Suppressor macrophage (primary cell): ENCODE measurements at places on chromosomes 6 and 20.

DNA sequence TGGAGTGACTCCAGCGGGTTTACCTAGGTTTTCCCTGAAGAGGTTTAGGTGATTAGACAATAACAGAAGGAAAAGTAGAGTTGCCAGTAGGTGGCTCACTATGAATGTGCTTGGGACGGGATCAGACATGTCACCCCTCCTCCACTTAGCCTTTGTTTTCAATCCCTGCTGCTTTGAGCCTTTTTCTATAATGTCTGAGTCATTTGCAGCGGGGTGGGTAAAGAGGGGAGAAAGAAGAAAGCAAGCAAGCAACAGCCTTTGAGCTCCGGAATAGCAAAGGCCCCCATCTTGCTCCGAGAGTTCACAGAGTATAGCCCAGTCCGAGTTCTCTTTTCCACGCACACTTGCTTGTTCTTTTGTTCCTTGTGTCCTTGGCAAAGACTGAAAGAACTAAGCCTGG lies 129.1 kb downstream of the PACRG start:
- peak; percentile 6 for DNase-seq

DNA sequence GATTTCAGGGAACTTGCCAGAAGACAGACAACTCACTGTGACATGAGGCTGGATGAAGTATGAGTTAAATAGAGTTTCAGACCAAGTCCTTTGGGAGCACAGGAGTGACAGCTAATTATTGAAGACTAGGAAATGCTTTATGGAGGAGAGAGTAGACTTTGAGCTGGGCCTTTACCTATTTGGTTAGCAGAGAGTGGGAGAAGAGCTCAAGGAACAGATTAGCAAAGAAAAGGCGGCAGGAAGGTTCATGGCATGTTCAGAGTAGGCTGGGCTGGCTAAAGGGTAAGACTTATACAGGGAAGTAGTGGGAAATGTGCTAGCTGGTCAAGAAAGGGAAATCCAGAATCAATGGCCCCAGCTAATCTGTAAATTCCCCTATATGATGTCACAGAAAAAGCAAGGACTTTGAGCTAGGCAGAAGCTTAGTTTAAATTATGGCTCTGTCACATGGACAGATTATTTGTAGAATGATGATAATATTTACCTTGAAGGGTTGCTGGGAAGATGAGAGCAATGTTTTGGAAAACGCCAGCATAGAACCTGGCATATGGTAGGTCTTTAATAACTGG lies 19.0 kb downstream of the CEP250 start:
- DNase-seq = no peak

DNA sequence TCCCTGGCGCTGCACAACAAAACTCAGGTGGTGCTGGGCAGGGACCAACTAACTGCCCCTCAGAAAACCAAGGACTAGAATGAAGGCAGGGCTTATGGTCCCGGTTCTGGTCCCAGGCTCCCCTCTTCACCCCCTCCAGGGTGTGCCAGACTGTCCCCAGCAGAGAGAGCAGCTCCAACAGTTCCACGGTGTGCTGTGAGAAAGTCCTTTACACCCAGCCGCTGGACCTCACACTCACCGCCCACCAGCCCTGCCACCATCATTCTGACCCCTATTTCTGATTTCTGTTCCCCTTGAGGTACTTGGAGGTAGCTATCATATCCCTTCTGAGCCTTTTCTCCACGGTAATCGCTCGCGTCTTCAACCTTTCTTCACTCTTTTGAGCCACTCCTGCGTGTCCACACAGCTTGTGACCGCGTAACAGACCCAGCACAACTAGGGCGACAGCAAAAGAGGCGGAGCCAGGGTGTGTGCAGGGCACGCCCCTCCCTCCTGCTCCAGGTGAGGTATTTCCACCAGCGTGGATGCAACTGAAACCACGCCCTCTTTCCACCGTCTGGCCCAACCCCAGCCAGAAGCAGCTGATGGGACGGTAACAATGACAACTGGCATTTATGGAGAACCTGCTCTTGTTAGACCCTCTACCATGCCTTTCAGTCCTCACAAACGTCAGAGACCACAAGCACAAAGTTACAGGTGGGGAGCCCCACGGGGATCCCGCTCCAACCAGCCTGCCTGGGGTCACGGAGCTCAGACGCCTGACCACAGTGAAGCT lies 2.3 kb downstream of the PXDC1 start:
- no peak for DNase-seq

DNA sequence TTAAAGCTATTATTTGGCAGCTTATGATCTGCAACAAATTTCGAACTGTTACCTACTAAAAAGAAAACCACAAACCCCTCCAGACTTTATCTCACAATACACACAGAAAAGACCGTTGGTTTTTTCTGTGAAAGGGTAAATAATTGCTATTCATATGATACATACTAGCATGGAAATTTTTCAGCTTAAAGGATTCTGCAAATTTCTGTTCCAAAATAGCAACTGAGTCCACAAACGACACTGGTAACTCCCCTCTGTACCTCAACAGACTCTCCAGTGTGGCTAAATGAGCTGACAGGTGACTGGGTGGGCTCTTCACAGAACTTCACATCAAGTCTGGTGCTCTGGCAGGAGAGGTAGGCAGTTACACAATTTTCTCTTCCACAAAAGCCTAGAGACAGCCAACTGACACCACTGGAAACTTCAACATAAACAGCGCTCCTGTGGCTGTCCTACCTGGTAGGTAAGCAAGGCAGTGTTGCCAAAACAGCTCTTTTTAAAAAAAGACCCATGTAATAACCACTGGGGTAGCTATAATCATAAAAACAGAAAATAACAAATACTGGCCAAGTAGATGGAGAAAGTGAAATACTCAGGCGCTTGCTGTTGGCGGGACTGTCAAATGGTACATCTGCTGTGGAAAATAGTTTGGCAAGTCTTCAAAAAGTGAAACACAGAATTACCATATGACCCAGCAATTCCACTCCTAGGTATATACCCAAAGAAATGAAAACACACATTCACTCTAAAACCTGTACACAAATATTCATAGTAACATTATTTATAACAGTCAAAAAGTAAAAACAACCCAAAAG lies 37.8 kb downstream of the ELOVL5 start:
- no peak for DNase-seq

GRCh38 chr20:8875586-8875985 lies 193.3 kb upstream of the PLCB4 start:
- DNase-seq = no peak

DNA sequence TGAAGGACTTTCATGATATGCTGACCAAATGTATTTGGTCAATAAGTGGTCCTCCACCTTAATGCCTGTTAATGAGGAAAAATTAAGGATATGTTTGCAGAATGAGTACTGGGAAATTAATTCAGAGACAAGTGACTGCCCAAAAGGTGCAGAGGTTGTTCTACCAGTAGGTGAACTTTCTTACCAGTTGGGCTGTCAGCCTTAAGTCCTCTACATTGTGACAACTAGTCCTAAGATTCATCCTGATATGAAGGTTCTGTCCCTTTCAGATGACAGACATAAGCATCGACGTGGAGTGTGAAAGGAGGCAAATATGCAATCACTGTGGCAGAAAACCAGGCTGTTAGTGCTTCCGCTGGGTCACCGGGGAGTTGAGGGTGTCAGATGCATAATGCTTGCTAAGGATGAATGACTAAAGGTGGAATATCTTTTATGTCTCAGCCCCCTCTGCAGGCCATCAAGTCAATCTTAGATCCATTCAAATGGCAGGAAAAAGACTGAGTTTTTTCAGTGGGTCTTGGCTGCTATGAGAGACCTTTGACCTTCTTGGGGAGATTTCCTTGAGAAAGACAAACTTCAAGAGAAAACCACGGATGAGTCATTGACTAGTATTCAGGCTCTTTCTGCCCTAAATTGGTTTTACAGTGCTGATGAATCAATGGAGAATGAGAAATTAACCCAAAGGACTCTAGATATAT lies 226.0 kb downstream of the TPBG start:
- DNase-seq = no peak

DNA sequence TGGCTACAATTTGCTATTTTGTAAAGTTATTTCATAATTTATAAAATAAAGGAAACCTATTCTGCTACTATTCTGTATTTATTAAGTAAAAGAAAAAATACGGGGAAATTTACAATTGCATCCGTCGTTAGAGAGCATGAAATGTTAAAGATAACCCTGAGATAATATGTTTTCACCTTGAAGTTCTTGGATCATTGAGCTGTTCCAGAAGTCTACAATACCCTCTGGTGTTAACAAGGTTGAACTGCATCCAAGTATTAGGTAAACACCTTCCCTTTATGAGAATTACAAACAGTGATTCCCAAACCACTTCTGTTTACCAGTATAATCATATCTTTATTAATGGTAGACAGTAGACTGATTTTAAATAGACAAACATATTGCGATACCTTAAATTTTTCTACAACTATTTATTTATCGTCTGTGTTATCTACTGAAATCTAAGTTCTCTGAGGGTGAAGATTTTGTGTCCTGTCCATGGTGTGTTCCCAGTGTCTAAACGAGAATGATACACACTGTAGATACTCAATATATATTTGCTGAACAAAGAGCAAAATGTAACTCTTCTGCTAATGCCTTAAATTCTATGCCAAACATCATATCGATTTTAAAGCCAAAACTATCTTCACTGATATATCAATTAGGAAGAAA lies 28.2 kb downstream of the TBC1D32 start:
- DNase-seq = peak; percentile 22

DNA sequence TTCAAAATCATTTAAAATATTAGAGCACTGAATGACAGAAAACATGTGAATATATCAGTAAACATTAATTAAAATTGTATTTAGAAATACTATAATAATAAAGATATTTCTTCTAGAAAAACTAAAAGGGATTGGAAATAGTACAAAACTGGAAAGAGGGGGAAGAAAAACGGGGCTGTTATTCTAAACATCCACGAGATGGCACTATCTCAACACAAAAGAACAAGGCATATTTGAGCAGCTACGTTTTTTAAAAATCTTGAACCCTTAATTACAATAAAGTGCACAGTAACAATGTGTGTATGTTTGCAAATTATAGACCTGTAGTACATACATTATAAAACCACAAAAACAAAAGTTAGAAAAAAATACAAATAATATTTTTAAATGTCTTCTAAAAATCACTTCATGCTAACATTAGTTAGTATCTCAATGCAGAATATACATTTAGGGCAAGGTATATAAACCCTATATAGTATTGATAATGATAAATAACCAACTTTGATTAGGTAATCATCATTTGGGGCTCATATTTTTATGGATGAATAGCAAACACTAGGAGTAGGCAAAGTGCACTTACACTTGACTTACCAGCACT lies 42.5 kb upstream of the PNISR start:
- peak; percentile 59 for DNase-seq

- DNase-seq = no peak
Observed at GRCh38 chr6:15382712-15383111, 136.8 kb downstream of the JARID2 start.

DNA sequence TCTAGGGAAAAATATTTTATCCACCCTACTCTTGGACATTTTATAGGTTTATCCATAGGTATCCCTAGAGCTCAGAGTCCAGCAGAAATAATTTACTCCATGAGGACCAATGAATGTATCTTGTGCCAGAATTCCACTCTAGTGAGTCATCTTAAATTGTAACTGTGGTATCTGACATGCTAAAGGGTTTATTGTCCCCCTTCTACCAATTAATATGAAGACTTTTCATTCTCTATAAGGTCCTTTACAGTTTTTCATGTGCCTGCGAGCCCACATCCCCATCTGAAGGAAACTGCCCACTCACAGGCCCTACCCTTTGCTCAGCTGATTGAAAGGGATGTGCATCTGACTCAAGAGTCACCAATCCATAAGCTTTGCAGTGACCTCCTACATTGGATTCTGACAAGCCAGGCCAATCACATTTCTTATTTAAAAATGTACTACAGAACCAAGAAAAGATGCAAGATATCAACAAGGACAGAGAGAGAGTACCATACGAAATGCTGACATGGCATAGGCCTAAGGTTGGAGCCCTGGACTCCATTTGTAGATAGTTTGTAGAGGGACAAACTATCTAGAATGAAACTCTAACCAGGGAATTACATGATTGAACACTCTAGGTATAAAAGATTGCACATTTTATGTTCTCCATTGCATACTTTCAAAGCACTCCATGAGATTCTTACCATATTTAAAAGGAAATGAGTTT lies 93.4 kb upstream of the DEFB112 start:
- no peak for DNase-seq

- DNase-seq = peak; percentile 6
Observed at GRCh38 chr6:57173056-57173885, 1.1 kb downstream of the BAG2 start.

DNA sequence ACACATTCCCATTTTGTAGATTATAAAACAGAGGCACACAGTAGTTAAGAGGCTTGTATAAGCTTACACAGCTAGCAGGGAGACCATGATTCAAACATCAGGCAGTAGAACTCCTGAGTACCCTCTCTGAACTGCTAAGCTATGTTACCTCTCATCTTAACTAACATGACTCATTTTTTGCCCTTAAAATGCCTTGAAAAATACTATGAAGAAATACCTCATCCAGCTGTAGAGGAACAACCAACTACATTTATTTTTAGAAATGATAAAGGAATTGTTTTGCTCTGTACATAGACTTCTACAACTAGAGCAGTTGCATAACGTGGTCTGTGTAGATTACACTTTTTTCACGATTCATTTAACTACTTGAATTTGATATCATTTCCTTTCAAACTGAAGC lies 102.1 kb downstream of the FLRT3 start:
- DNase-seq = no peak

GRCh38 chr20:36162272-36162966 lies 7.9 kb downstream of the EPB41L1 start:
- DNase-seq = no peak

GRCh38 chr6:30520522-30520921 lies 31.2 kb downstream of the HLA-E start:
- no peak for DNase-seq

GRCh38 chr6:43937236-43938177 lies 167.5 kb downstream of the VEGFA start:
- DNase-seq = no peak

DNA sequence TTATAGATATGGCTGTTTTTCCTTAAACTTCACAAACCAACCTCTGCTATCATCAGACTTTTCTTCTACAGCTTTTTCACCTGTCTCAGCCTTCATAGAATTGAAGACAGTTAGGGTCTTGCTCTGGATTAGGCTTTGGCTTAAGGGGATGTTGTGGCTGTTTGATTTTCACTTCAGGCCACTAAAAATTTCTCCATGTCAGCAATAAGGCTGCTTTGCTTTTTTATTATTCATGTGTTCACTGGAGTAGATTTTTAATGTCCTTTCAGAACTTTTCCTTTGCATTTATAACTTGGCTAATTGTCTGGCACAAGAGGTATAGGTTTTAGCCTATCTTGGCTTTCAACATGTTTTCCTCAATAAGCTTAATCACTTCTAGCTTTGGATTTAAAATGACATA lies 392.6 kb downstream of the RFPL4B start:
- DNase-seq = no peak
